ENCODE measurements at places on chromosomes 2 and 18.

DNA sequence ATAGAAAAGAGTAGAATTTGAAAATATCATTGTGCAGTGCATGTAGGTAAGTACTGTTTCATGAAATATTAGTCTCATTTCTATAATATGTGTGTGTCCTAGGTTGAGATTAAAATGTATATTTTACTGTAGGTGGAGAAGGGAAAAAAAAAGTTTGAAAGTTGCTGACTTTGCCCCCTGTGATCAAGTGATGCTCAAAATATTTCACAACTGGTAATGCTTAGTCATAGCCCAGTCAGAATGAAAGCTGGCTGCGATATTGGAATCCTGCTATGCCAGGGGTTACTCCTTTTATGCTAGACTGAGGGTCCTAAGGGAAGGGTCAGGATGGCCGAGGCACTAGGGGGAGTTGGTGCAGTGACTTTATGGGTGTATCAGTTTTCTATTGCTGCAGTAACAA is 19.5 kb upstream of the CFAP36 start:
- DNase-seq: no peak

DNA sequence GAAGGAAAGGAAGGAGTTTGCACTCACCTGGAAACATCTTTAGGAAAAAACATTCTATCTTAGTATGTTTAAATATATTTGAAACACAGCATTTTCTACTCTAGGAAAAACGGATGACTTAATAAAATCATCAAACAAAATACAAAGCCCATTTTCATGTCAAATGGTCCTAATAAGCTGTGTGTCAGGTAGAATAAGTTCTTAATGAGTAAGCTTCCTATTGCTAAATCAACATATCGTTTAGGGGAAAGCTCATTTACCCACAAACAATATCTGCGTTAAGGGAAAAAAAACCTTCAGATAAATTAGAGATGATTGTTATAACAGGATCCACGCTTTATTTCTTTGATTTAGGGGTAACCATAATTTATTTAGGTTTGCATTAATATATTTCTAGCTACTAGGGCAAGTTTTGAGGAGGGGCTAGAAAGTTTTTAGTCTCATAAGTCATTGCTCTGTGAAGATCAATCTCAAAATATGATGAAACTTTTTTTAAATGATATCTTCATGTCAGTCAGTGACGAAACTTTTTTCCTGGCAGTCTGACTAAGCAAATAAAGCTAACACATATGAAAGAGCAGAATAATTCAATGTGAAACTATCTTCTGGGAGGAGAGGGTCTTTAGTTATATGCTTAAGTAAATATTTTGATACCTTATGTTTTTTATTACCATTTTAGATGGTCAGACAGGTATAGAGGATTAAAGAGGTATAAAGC is 147.1 kb downstream of the WDSUB1 start:
- no peak for DNase-seq

DNA sequence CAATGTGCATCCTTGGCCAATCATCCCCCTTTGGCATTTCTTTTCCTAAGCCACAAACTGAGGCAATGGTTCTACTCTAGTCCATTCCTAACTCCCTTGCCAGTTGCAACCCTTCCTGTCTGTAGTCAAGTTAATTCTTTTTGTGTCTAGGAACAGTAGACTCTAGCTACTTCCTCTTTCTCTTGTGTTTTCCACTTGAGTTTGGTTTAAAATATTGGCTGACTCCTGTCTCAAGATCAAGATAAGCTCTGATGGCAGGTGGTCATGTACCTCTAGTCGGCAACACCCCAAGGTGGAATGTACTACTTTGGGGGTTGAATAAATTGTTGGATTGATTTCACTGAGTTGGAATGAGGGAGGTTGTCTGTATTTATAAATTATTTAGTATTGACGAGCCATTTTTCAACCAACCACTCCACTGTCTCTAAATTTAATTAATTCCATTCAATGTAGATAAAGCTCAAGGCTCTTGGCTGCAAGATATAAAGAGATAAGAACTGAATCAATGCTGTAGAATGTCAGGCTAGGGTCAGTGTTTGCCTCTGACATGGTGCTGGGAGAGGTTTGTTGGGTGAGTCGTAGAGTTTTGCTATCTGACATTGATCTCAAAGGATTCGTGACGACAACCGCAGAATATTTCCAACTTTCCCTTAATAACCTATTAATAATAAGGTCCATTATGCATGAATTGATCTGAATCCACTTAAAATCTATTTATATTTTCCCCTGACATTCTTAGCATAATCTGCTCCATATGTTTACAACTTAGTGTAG is 188.7 kb upstream of the APCDD1 start:
- DNase-seq: no peak

- no peak for DNase-seq
Measured at GRCh38 chr2:223967981-223968380, 10.7 kb downstream of the MRPL44 start.

DNA sequence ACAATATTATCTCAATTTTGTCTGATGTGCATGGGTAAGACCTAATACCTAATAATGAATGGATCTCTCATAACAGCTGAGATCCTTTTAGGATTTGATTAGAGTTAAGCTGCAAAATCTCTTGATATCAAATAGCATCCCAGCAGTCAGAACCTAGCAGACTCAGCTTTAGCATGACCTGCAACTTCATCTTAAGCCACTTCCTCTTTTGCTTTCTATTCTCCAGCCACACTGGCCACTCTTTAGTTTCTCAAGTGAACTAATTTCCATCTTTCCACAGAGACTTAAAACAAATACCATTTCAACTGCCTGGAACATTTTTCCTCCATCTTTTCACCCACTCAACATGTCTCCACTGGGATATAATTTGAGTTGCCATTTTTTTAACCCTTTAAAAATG is 1251.6 kb upstream of the ZEB2 start:
- no peak for DNase-seq

DNA sequence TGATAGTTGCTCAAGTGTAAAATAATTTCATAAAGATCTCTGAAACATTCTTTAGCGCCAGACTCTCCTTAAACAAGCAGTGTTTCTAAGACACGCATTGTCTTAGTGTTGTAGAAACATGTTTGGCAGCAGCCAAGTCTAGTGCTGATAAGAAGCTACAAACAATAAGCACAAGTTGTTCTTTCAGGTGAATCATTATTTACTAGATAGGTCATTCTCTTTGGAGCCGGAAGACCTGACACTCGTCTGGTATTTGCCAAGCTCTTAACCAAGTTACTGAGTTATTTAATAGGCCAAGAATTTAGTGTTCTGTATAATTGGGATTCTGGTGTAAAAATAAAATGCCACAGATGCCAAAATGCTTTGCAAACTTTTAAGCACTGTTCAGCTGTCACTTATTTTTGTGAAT is 852.1 kb downstream of the CPS1 start:
- DNase-seq: no peak

GRCh38 chr2:164737612-164738081 is 104.0 kb downstream of the COBLL1 start:
- peak; percentile 45 for DNase-seq

GRCh38 chr2:146989741-146990140 is 855.1 kb upstream of the ACVR2A start:
- no peak for DNase-seq

DNA sequence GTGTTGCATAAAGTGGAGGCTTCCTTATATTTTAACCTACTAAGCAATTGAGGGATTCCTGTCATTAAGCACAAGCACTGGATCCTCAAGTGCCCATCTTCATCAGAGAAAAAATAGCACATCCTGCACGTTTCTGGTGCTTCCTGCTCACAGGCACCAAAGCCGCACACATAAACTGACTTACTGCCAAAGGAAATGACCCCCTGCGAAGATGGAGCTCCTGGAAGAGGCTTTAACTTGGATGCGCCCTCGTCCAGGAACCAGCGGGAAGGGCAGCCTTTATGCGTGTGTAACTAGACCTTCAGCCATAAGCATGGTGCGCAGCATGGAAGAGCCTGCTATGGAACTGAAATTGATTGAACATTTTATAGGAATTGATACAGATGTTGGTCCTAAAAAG is 188.7 kb downstream of the FTCDNL1 start:
- DNase-seq: no peak

DNA sequence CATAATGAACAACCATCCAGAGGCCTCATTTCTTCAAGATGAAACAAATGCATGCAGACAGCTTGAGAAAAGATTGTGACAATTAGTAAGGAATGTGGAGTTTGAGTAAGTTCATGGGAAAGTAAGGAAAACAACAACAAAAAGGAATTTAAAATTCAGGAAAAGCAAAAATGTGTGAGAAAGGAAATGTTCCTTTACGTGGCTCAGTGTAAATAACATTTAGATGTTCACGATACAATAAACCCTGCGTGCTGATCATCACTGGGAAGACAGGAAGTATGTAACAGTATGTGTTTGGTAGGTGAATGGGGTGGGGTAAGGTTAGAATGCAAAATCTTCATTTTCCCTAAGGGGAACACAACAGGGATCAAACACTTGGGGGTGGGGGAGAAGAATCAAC is 72.7 kb downstream of the TRIP12 start:
- DNase-seq: no peak

DNA sequence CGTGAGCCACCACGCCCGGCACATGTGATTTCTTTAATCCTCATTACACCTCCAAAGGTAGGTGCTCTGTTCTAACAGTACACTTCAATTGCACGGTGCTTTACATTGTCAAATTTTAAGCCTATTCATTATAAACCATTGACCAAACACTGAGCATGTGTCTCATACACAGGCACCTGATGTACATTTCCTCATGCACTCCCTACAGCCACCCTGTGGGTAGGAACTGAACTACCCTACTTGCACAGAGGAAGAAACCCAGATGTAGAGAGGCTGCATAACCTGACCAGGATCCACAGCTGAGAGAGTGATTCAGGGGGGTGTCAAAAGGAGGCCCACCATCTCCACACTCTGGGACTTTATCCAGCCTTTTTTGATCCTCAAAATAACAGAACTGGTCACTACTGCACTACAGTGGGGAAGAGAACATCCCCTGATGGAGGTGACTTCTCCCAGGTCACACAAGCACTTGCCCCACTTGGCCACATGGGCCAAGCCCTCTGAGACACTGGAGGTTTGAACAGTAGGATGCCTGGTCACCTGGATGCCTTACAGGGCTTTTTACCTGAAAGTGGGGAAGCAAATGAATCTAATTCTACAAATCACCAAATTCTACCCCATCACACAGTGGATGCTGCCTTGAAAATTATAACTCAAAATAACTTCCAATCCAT is 6.9 kb upstream of the DPYSL5 start:
- DNase-seq: no peak

DNA sequence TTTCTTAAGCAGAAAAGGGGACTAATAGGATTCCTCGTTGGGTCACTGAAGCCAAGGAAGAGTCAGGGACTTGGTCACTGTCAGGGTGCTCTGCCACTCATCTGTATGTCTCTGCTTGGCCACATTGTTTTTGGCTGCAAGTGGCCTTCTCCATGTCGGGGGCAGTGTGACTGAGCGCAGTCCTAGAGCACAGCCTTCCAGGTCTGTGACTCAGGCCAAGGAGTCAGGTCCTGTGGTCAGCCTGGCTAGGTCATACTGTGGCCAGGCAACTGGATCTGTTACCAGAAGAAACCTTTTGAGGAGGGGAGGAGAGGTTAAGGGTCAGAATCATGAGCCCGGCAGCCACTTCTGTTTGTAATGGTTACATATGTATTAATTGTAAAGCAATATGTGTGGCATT is 61.3 kb downstream of the GALNT1 start:
- DNase-seq: no peak

DNA sequence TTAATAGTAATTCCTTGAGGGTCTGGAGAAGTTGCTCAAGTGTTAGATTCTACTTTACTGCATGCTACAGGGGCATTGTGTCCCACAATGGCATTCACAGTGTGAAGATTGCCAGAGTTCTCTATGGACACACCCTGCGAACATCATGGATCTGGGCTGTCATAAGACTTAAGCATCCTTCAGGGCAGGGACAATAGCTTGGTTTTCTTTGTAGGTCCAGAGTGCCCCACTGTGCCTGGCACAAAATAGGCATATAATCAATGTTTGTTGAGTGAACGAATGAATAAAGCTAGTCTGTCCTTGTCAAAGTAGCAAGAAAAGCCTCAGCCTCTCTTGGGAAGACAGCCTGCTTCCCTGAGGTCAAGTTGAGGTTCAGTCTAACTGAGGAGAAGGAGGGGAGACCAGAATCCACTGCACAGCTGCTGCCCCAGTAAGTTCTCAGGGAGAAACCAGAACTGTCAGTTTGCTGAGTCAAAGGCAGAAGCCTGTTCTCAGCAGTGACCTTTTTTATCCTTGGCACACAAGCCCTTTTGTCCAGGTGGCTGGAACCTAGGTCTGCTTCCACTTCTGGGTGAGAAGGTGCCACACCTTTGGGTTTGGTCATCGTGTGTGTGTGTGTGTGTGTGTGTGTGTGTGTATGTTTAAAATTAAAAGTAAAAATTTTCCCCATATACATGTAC is 15.0 kb downstream of the INPP4A start:
- no peak for DNase-seq

GRCh38 chr2:100071335-100072043 is 70.9 kb downstream of the AFF3 start:
- DNase-seq: no peak

DNA sequence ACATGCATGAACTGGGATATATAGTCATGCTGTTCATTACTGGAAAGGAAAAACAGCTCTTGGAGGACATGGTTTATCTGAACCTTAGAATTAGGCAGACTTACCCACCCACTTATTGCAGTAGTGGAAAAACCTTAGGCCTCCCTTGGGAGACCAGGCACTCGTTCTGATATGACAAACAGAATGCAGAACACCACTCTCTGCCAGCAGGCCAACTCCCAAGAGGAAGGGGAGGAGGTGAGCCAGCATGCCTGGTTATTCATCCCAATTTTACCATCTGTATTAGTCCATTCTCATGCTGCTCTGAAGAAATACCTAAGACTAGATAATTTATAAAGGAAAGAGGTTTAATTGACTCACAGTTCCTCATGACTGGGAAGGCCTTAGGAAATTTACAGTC is 17.5 kb downstream of the C18orf63 start:
- DNase-seq: no peak

DNA sequence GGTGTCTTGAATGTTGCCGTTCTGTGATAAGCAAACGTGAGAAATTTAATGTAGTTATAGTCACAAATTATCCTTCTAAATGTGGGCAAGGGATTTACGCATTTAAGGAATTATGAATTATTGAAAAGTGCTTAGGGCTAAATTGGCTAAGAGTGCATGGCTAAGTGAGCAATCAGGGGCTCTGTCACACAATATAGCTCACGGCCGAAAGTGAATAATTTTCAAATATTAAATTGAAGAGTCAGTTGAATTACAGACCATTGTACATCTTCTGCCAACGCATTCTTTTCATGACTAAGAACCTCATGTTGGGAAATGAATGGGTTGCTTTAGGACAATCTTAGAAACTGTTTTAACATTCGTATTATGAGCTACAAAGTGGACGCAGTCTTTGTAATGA is 1832.9 kb upstream of the LRRTM1 start:
- DNase-seq: no peak

All from amniotic stem cell (primary cell).